CD4-positive, alpha-beta T cell treated with Interleukin-2 at 100 ng/mL for 4 hours (primary cell): ENCODE measurements at places on chromosomes 13 and 19.
A peak's percentile ranks its signal among the peaks of the same experiment; 100 is the strongest.

DNA sequence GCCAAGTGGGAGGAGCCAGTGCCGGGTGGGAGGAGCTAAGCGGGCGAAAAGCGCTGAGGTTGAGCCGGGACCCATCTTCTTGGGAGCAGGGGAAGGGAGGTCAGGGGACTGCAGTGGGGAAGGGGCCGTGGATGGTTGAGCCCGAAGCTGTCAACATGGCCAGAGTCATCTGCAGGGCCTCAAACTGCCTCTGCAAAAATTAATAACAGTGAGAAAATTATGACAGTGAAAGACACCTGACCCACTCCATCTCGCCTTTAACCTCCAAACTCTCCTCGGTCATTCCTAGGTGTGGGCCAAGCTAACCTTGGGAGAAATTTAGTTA is 30.1 kb downstream of the ZNF557 start:
- no peak for DNase-seq

DNA sequence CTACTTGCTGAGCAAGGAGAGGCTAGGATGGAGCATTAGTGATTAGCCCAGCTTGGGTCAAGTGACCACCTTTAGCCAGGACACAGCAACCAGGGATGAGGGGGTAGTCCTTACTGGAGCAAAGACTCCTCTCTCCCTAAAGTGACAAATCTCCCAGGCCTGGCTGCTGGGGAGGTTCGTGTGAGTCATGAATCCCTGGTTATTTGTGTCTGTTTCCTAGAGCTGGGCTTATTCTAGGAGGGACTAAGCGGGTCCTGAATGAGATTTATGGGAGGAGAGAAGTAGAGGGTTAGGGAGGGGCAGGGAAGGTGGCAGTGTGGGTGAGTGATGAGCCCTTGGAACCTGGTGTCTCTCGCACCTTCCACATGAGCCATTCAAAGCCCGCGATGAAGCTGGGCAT is 487.3 kb downstream of the TSHZ3 start:
- DNase-seq, result no peak

GRCh38 chr13:108360139-108360538 is 90.6 kb downstream of the TNFSF13B start:
- no peak for DNase-seq

- peak; percentile 51 for DNase-seq
These were observed 467 bp downstream of the LAMP1 start for GRCh38 chr13:113297370-113298042.

DNA sequence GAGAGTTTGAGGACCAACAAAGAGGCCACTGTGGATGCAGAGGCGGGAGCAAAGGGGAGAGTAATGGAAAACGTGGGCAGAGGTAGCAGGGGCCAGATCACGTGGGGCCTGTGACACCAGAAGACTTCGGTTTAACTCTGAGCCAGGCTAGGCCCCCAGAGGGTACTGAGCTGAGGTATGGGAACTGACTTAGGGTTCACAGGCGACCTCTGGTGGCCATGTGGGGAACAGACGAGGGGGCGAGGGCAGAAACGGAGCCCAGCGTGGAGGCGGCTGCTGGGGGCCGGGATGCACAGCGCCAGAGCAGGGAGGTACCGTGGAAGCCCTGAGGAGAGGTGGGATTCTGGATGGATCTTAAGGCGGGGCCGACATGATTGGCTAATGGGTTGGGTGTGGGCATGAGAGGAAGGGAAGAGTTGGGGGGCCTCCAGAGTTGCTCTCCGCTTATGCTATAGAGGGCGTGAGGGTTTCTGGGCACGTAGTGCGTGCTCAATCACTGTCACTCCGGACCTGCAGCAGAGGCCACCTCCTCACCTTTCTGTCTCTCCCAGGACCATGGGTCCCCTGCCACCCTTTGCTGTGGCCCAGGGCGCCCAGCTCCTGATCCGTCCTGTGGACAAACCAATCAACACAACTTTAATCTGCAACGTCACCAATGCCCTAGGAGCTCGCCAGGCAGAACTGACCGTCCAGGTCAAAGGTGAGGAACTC is 13.7 kb downstream of the PVR start:
- peak; percentile 60 for DNase-seq

GRCh38 chr13:39879286-39880035 is 224.0 kb downstream of the COG6 start:
- DNase-seq, result no peak

DNA sequence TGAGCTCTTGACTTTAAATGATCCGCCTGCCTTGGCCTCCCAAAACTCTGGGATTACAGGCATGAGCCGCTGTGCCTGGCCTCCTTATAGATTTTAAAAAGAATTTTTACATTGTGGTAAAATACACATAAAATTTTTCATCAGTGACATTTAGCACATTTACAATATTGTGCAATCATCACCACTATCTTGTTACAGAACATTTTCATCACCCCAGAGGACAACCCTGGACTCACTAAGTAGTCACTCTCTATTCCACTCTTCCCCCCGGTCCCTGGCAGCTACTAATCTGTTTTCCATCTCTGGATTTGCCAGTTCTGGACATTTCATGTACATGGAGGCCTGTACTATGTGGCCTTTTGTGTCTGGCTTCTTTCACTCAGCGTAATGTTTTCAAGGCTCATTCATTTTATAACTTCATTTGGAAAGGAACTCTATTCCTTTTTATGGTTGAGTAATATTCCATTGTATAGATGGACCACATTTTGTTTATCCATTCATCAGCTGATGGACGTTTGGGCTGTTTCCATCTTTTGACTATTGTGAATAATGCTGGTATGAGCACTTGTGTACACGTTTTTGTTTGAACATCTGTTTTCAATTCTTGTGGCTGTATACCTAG is 19.9 kb downstream of the MEGF8 start:
- DNase-seq, result no peak

DNA sequence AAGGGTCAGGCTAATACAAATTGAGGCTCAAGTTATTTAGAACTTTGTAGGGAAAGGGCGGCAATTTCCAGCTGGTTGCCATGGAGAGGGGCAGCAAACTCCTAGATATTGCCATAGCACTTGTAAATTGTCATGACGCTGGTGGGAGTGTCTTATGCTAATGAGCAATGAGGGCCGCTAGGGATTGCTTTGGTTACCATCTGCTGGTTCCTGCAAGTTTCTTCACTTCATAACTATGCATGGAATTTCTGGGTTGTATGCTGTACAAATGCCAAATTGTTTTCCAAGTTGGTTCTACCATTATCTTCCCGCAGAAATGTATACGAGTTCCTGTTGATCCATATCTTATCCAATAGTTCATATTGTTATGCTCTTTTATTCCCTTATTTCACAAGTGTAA is 1339.4 kb downstream of the EFNB2 start:
- no peak for DNase-seq

- no peak for DNase-seq
These were observed 63.1 kb downstream of the ATP11A start for GRCh38 chr13:112752711-112753541.

DNA sequence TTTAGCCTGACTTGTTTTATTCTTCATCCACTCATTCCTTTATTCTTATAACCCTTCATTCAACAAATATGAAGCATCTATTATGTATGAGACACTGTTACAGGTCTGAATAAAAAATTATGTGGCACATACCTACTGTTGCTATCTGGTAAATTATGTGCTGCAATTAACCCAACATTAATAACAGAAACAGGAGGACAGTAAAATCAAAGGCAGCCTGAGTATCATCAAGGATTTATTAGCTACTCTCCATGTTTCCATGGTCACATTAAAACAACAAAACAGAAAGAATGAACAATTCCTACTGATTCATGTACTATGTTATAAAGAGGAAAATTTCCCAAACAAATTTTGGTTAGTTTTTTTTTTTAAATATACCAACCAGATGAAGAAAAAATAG is 43.9 kb downstream of the RAP2A start:
- no peak for DNase-seq
